Stimulated activated CD8-positive, alpha-beta memory T cell treated with anti-CD3 and anti-CD28 coated beads, Interleukin-4, amount 100 ng/mL, for 1 hour (primary cell): ENCODE measurements at places on chromosomes 12 and 14.

DNA sequence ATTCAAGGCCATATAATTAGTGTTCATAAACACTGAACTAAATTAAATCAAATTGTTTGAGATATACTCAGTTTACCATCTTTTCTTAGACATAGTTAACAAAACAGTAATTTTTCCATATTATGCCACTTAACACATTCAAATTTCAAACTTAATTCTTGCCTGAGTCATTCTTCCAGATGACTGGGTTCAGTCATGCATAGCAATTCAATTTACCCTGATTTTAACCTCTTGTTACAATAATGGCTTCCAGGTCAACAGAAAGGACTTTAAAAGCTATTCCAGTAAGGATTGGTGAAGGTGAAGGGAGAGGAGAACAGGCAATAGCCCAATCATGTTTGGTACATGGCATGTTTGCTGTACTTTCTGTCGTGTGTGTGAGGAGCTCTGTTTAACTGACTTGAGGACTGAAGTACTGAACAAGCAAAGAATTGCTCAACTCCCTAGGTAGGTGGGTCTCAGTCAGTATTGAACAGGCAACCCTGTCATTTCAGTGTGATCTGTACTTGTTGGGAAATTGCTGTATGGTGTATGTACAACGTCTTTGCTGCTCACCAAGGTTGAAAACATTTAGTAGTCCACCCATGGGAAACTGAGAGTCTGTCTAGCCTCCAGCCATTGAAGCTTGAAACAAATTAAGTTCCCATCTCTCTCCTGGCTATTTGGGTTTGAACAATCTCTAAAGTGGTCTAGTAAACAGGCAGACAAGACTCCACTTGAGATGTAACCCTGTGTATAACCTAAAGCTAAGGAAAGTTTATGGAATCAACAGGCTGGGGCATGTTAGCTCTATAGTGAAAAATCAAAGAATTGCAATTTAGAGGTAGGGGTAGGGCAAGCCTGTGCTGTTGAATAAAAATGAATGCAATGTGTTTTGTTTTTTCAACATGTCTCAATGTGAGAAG is 327.2 kb downstream of the BTG1 start:
- DNase-seq = no peak

GRCh38 chr12:43882578-43883178 is 46.8 kb downstream of the TMEM117 start:
- no peak for DNase-seq

GRCh38 chr12:55938826-55939501 is 8.0 kb downstream of the DGKA start:
- no peak for DNase-seq

- no peak for DNase-seq
Measured at GRCh38 chr12:90631591-90632212, 323.3 kb downstream of the CCER1 start.

DNA sequence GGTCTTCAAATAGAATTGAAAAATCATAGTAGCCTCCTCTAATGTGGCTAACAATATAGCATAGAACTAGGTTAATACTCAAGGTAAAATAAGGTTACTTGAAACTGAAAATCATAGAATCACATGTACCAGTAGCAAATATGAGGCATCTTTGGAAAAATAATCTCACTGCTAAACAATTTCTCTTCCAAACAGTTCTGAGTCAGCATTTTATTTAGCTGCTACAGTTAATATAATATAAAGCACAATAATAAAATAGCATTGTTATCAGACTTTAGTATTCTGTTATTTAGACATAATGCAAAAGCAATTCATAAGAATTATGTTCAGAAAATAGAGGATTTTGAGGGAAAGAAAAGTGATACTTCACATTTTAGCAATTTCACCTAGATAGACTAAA is 35.0 kb downstream of the ERO1A start:
- no peak for DNase-seq

DNA sequence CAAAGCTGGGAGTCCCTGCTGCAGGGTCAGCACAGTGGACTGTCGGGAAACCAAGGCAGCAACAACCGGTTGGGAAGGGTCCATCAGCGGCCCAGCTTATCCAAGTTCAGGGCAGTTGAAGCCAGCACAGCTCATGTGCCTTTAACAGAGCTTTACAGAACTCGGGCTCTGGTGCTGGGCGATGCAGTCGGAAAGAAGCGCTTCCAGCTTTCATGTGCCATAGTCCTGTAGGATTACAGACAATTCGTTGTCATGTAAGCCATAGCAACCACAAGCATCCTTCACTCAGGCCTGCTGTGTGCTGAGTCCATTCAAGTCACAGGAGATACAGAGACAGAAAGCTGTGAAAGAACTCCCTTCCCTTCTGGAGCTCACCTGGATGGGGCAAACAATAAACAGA is 3.5 kb upstream of the FAM181A start:
- no peak for DNase-seq

DNA sequence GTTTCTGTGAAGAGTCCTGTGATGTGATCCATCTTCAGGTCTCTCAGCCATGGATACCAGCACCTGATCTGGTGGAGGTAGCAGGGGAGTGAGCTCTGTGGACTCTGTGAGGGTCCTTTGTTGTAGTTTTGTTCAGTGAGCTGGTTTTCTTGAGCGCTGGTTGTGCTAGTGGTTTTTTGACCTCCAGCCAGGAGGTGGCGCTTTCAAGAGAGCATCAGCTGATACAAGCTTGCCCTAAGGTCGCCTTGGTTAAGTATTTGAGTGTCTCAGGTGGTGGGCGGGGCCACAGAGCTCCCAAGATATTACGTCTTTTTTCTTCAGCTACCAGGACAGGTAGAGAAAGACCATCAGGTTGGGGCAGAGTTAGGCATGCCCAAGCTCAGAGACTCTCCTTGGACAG is 139.7 kb downstream of the TTLL5 start:
- no peak for DNase-seq

- no peak for DNase-seq
Measured at GRCh38 chr14:91708795-91709194, 23.1 kb downstream of the CATSPERB start.

GRCh38 chr12:123070267-123071081 is 80.4 kb downstream of the PITPNM2 start:
- DNase-seq = no peak
